A549 treated with dexamethasone at 1 μM for 4 hours (cell line): ENCODE measurements at places on chromosomes 12 and 14. TPM values are rescaled to one million over a fixed set of nuclear protein-coding genes. Genes with fewer than 3 reads are reported as not detected.

Gene TCL1B
- not detected in 5 replicates for total RNA-seq

Gene OR4E2
- not detected in 5 replicates for total RNA-seq

Gene TAS2R30
- not detected in 5 replicates for total RNA-seq

Gene ITGB7
- total RNA-seq = 0.14 to 0.36 TPM (median 0.28 TPM) in 5 replicates
